ENCODE measurements at places on chromosomes 2 and 18.

DNA sequence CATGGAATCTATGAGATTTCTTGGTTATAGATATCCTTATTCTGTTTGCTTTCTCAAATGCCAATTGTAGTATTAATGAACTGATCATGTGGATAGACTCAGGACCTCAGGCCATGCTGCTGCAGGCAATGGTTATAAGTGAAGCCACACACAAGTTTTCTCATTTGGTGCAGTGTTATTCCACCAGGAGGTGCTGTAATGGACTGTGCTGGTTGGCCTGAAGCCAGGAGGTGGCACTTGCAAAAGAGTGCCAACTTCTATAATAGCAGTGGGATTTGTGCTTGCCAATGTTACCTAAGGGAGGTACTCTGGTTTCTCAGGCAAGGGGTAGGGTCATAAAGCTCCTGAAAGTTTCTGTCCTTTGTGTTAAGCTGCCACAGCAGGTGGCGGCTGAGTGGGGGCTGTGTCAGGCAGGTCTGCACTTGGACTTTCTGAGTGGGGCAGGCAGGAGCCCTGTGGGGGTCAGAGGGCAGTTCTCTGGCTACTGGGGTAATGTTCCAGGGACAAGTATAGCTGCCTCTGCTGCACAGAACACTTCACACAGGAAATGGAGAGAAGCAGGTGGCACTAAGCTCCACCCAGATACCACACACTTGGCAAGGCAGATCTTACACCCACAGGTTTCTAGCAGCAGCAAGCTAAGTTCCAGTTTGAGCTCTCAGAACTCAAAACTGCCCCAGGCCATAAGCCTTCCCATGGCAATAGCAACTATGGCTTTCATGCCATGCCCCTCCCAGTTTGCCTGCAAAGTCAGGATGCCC, 352.6 kb upstream of the CWC22 start:
- DNase-seq: peak; percentile 86

- DNase-seq: no peak
These were observed 219.1 kb downstream of the SETBP1 start for GRCh38 chr18:44899832-44900231.

DNA sequence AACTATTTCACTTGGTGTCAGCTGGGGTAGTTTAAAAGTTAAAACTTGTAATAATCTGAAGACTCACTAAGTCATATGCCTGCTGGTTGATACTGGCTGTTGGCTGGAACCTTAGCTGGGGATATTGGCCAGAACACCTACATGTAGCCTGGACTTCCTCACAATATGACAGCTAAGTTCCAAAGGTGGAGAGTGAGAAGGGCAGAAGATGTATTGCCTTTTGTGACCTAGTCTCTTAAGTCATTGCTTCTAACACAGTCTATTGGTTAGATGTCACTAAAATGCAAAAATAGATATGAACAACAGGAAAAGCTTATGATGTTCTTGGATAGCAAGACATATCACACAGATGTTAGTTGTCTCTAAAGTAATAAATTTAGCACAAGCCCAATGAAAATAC, 113.2 kb upstream of the CHAC2 start:
- DNase-seq: no peak

DNA sequence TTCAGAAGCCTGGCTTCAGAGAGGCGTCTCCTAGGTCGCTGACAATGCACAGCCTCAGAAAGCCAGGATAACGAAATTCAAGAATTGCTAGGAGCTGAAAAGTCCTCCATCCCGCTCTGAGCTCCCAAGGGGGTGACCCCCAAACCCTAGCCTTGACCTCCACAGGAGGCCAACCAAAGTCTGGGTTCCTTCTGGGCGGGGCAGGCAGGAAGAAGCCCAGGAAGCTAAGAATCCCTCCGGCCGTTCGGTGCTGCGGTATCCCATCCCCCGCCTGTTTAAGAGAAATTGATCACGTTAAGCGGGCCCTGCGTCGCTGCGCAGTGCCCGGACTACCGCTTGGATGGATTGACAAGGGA, 2.5 kb upstream of the OSR1 start:
- DNase-seq: no peak

DNA sequence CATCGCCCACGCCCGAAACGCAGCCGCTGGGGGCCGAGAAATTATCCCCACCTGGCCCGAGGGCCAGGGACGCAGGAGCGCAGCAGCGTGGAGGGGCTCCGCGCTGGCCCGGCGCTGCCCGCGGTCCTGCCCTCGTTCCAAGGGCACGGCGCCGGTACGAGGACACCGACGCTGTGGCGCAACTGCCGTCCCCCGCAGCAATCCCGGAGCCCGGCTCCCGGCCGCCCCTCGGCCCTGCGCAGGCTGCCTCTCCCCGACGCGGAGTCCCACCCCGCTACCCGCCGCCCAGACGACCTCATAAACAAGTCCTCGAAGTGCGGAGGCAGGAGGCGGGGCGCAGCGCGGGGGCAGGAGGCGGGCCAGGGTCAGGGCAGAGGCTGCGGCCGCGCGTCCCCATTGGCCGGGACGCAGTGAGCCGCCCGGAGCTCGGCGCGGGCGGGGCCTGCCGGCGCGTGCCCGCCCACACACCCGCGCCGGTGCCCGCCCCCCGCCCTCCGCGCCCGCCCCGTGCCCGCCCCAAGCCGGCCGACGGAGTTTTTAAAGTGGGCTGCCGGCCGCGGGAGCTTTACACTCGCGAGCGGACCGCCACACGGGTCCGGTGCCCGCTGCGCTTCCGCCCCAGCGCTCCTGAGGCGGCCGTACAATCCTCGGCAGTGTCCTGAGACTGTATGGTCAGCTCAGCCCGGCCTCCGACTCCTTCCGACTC, at the start of gene EPAS1:
EPAS1 (plus strand) TSS at position 568 of the 706 bp plus-strand sequence. CDS start 505 bp downstream, outside the sequence.
- DNase-seq: peak; percentile 77

GRCh38 chr2:173523497-173523896, 168.8 kb downstream of the CDCA7 start:
- DNase-seq: no peak

- no peak for DNase-seq
These were observed 3.0 kb downstream of the FZD7 start for GRCh38 chr2:202036601-202037037.

DNA sequence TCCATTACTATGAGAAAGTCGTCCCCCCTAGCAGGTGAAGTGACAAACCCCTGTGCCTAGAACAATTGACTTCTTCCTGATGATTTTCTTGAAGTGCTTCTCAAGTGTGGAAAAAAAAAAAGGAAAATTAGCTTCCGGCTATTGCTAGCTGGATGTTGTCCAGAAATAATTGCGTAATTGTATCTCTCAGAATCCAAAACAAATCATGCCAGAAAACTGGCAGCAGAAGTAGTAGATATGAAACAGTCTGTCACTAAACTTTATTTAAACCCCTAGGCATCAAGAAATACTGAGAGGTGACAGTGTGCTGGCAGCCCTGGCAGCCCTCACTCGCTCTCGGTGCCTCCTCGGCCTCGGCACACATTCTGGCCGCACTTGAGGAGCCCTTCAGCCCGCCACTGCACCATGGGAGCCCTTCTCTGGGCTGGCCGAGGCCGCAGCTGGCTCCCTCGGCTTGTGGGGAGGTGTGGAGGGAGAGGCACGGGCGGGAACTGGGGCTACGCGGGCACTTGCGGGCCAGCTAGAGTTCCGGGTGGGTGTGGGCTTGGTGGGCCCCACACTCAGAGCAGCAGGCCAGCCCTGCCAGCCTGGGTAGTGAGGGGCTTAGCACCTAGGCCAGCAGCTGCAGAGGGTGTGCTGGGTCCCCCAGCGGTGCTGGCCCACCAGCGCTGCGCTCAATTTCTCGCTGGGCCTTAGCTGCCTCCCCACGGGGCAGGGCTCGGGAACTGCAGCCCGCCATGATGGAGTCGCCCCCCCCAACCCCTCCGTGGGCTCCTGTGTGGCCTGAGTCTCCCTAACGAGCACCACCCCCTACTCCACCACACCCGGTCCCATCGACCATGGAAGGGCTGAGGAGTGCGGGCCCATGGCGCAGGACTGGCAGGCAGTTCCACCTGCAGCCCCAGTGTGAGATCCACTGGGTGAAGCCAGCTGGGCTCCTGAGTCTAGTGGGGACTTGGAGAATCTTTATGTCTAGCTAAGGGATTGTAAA, 80.5 kb upstream of the ABCA12 start:
- no peak for DNase-seq

- no peak for DNase-seq
These were observed 575 bp downstream of the TMEM150A start for GRCh38 chr2:85601771-85602475.

DNA sequence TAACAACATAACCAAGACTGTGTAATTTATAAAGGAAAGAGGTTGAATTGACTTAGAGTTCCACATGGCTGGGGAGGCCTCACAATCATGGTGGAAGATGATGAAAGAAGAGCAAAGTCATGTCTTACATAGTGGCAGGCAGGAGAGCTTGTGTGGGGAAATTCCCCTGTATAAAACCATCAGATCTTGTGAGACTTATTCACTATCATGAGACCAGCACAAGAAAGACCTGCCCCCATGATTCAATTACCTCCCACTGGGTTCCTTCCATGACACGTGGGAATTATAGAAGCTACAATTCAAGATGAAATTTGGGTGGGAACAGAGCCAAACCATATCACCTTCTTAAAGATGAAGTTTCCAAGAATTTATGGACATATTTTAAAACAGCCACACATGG, 2.5 kb upstream of the IL36RN start:
- no peak for DNase-seq

GRCh38 chr18:48702346-48703027, 163.7 kb downstream of the CTIF start:
- DNase-seq: no peak

DNA sequence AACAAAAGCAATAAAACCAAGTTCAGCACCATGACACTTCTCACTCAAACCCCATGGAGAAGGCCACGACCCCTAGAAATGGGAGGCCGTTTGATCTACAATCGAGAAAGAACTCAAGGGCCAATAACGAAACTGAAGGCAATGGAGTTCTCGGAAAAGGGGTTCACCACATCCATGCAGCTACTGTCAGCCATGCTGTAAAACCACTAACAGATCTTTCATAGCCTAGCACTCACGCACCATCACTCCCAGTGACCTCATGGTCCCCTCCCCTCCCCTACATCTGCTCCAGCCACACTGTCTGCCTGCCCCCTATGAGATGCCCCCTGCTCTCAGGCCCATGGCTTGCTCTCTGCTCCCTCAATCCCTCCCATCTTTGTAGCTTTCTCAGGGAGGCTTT, 135.3 kb downstream of the TMEM163 start:
- DNase-seq: no peak

GRCh38 chr2:62499430-62500060, 6.5 kb downstream of the TMEM17 start:
- no peak for DNase-seq

DNA sequence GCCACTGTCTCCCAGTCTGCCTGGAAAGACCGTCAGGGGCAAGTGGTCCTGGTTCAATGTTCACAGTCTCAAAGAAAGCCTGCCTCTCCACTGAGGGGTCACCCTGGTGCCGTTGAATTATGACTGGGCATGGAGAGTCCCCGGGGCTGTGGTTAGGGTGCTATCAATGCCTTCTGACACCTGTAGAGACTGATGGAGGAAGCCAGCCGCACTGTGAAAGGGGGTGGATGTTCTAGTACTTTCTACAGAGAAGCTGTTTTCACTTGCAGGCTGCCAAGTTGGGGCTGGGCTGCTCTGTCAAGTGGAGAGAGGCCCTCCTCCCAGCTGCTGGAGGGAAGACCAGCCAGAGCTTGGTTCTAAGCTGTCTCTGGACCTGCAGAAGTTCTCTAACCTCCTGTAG, 80.5 kb downstream of the BCL2L11 start:
- no peak for DNase-seq

DNA sequence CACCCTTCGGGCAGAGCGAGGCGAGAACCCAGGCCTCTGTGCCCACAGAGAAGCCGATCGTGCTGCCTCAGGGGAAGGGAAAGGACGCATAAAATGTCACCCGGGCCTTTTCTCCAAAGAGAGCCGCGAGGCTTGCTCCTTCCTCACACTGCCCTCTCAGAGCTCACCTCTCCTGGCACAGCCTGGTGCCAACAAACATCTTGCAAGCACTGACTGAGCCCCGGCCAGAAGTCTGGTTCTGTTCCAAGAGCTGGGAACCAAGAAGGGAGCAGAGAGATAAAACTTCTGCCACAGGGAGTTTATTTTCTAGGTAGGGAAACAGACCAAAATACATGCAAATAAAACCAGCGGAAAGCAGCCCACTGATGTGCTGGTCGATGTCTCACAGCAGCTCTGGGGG, 13.6 kb upstream of the ADI1 start:
- no peak for DNase-seq

GRCh38 chr2:158276619-158277471, 175.2 kb downstream of the UPP2 start:
- DNase-seq: no peak

- no peak for DNase-seq
These were observed 781.9 kb upstream of the ID2 start for GRCh38 chr2:7899923-7900322.

GRCh38 chr2:177106212-177106611, 106.4 kb upstream of the HNRNPA3 start:
- no peak for DNase-seq

DNA sequence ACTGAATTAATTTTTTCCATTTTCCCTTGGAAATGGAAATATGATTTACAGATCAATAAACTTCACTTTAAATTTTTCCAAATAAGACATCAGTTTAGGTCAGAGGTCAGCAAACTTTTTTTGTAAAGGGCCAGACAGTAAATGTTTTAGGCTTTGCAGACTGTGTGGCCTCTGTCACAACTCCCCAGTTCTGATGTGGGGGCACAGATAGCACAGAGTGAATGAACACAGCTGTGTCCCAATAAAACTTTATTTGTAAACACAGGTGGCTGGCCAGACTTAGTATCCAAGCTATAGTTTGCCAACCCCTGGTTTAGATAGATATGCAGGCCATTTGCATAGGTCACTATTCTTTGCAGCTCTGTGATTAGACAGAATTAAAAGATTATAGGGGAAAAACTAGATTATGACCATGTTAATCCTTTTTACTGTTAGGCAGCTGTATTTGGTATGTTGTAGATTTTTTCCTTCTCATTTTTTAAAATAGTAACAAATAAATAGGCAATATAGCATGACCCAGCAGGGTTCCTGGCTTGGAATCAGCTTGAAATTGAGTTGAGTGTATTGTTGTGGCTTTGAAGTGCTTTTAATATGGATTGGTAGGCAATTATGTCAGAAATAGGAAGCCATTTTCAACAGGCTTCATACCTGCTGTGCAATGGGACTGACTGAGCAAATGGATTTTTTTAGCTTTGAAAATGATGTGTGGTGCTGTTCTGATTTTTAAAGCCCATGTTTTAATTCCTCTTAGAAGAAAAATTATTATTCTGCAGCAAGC, 59.7 kb downstream of the WDSUB1 start:
- no peak for DNase-seq
